Daoy (cell line): ENCODE measurements at places on chromosomes 5 and 9. TPM values are rescaled to one million over a fixed set of nuclear protein-coding genes. Genes with fewer than 3 reads are reported as not detected.

GRCh38 chr5:132761321-132762240 is 14.4 kb downstream of the CCNI2 start:
- DNase-seq: no peak

DNA sequence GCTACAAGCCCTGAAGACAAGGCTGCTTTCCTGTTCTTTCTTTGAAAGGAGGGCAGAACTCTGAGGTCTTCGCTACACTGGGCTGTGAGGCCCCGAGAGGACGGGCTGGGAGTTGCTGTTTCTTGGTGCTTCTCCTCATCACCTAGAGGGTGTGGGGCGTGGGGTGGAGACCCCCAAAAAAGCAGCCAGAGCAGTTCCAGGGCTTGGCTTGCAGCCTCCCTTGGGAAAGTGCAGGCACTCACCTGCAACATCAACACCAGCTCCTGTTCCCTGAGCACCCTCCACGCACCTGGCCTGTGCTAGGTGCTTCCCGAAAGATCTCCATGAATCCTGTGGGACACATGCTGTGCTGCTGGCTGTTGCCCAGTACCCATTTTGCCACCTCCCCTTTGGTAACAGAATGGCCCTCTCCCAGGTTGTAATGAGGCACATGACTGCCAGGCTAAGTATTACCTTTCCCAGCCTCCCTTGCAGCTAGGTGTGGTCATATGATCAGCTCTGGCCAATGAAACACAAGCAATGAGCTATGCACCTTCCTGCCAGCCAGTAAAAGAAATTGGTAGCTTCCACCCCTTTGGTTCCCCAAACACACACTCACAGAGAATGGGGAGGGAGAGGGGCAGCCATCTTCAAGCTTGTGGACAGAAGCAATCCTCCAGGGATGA is 146.0 kb downstream of the C9orf50 start:
- no peak for DNase-seq

The MCTP1 gene
- 11.3 and 14.3 TPM in 2 replicates for total RNA-seq

DNA sequence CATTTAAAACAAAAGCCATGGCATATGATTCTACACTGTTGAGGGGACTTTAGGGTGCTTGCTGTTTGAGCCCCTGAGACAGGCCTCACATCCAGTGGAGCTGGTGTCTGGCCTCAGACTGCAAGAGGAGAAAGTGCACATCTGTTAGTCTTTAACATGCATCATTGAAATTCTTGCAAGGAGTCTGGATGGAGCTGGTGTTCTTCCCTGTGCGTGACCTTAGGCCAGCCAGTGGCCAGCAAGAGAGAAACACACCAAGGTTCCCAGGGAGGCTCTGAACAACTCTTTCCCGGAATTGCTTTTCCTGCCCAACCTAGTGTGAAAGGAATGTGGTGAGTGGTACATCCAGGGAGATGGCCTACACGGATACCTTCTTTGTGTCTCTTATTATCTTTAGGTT is 282.8 kb upstream of the TNC start:
- no peak for DNase-seq

- DNase-seq: peak; percentile 8
These were observed 32.0 kb downstream of the HAVCR1 start for GRCh38 chr5:157026789-157027424.

The DIRAS2 gene
- total RNA-seq: 0.27 and 0.57 TPM in 2 replicates

DNA sequence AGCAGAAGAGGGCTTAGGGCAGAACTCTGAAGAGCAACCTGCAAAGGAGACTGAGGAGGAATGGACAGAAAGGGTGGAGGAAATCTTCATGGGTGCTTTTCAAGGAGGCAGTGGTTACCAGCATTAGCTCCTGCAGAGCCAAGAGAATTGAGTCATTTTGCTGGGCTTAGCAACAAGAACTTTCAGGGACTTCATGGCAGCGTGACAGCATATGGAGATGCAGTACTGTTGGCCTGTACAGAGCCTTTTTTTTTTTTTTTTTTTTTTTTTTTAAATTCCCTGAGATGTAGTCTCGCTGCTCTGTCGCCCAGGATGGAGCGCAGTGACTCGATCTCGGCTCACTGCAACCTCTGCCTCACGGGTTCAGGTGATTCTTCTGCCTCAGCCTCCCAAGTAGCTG is 296.0 kb upstream of the DMRT1 start:
- DNase-seq: no peak

The GCNT4 gene
- 1.7 and 1.9 TPM in 2 replicates for total RNA-seq
